ENCODE measurements at places on chromosomes 11 and 22.

DNA sequence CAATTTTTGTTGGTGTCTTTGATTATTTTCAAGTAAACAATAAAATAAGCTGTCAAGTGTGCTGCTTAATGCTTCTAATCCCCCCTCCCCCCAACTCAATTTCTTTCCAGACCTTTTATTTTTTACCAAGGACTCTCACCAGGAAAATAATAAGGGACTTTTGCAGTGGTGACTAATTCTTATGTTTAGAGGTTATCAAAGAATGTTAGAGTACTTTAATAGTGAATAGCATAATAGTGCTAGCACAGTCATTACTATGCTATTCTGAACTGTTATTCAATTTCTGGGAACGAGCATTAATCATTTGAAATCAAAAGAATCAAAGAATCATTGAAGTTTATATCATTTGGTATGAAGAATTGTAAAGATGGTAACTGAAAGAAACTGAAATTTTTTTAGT is 251.4 kb downstream of the DDX10 start:
- DNase-seq = no peak

- no peak for DNase-seq
Observed at GRCh38 chr11:61543606-61544306, 35.2 kb downstream of the LRRC10B start.

GRCh38 chr11:64553554-64554201 is 37.3 kb upstream of the SLC22A12 start:
- DNase-seq = peak; percentile 68

GRCh38 chr11:127521413-127521812 is 520.8 kb upstream of the KIRREL3 start:
- DNase-seq = no peak

DNA sequence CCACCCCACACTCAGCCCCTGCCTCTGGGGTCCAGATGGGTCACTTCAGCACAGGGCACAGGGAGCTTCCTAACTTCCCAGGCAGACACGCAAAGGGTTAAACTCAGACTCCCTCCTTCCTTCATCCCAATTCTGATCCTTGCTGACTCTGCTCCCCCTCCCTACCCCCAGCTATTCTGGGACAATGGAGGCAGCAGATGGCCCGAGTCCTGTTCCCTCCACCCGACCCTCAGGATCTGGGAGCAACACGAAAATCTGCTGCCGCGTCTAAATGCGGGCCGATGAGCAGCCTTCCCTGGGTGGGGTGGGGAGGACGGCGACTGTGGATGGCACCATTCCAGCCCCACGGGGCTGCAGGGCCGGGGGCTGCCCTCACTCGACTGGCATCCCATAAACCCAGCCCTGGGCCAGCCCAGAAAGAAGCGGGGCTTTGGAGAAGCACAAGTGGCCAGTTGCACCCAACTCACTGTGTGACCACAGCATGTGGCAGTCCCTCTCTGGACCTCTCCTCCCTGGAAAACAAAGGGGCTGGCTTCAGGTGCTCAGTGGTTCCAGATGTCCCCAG is 18.7 kb downstream of the MFNG start:
- no peak for DNase-seq

DNA sequence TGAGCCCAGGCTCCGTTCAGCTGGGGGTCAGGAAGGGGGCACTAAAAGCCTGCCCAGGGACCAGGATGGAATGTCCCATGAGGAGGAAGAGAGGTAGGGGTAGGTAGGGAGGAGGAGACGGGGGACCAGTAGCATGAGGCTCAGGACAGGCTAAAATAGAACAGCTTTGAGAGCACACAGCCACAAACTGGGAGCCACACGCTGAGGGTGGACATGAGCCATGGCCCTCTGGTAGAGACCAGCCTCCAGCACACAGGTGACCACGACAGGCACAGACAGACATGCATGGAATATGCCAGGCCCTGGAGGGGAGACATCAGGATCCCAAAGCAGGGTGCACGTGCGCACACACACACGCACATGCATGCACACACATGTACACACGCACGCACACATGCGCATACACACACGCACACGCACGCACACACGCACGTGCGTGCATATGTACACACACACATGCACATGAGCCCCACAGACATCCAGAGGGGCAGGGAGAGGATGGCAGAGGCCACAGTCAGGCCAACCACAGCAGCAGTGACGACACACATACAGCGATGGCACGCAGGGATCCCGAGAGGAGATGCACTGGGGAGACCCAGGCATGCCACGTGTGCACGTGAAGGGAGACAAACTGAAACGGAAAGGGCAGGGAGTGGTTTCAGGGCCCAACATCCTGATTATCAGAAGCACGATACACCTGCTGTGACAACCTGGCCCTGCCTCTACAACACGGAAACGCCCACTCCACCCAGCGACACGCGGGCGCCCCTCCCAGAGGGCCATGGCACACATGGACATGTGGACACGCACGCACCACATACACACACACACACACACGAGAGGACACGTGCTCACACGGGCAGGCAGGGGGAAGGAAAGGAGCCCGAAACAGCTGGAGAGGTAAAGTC is 25.7 kb downstream of the LRRC10B start:
- no peak for DNase-seq

- DNase-seq = no peak
Observed at GRCh38 chr11:76206327-76207081, at the start of gene WNT11. TSS of gene WNT11 (minus strand) at chr11:76206502. CDS start at chr11:76206407, 95 bp downstream.

DNA sequence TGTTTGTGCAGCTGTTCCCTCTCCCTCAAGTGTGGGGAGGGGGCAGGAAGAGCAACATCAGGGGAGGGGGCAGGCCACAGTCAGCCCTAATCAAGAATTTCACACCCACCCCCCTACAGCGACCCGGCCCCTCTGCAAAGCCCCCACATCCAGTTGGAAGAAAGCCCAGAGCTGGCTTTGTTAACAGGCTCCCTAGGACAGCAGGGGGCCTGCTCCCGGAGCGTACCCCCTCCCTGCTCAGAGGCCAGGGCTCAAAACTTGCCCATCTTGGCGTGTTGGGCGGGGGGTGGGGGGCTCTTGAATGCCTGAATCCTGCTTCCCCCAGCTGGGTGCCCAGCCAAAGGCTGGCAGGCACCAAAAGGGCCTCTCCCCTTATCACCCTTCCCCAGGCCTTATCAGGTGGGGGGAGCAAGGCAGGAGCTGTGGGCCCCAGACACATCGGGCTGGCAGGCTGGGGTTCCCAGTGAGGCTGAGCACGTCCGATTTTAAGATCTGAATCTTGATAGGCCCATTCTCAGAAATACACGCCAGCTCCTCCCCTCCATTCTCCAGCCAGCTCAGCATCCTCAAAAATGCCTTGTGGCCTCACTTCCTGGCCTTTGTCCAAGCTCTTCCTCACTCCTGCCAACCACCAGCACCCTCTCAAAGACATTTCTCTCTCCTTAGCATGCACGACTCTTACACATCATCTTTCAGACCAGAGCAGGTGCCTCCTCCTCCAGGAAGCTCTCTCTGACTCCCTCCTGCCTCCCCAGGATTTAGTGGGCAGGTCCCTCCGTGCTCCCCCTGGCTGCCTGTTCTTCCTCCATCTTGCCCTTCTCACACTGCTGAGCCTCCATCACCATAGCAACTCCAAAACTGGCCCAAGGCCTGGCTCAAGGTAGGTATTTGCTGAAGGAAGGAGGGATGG is 384.8 kb downstream of the MN1 start:
- DNase-seq = no peak

- no peak for DNase-seq
Observed at GRCh38 chr22:20043057-20043996, 22.4 kb downstream of the TANGO2 start.

GRCh38 chr11:9528573-9529333 is 44.7 kb upstream of the WEE1 start:
- DNase-seq = no peak

GRCh38 chr22:16651217-16651616 is 58.6 kb upstream of the CCT8L2 start:
- no peak for DNase-seq

DNA sequence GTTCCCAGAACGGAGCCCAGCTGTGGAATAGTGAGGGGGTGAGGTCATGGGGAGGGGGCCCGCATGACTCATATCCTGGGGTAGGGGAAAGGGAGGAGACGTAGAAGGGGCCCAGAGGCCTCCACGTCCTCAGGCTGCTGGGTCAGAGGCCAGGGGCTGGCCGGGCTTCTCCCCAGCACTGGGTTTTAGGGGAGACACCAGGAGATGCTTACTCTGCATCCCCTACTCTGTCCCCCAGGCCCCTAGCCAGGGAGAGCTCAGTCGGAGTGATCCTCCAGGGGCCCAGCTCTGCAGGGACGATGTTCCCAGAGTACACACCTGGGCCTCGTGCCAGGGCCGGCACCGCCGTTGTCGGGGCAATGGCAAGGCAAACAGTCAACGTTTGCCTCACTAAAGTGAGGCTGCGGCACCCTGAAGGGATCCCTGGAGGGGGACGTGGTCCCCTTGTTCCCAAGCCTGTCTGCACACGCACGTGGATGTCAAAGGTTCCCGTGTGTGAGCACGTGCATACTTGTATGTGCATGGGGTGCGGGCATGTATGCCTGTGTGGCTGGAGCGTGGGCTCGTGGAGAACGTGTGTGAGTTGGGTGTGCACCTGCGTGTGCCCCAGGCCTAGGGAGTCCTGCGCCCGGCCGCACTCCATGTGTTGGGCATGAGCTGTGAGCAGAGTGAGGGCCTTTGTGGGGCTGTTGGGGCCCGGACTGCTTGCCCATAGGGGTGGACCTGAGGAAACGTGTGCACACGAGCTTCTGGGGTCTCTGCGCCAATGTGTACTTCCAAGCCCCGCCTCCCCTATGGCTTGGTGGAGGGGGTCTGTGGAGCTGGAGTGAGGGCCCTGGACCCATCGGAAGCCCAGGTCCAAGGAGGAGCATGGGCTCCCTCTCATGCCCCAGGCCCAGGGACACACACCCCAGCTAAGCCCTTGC is 14.2 kb downstream of the PRR33 start:
- DNase-seq = peak; percentile 45

GRCh38 chr11:75939992-75940391 is 125.0 kb downstream of the UVRAG start:
- DNase-seq = no peak
